GM06990 (cell line): ENCODE measurements at places on chromosomes 7 and 10.

DNA sequence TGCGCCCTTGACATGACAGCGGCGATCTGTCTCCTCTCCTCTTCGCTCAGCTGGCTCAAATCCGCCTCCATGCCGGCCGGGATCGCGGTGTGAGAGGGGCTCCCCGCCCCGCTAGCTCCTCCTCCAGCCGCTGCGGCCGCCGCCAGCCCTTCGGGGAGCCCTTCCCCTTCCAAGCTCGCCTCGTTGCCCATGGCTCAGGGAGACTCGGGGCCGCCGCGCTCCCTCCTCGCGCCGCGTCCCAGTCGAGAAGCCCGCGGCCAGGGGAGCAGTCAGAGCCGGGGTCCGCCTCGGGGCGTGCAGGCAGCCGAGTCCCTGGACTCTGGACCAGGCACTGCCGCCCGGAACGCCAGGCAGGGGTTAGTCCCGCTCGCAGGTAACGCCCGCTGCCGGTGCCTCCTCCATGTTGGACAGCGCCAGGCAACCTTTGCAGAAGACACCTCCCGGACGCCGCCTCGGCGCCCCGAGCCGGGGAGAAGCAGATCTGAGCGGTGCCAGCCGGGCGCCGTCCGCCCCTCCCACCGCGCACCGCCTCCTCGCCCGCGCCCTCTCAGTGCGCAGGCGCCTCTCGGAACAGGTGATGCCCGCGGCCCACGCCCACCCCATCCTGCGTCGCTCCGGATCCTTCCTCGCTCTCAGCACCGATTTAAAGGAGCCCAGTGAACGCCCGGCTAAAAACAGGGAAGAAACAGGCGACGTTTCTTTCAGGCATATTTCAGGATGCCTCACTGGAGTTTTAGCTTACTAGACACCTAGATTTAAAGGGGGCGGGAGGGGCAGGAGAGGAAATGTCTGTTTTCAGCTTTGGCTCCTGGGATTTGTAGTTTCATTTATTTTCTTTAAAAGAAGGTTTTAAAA lies at the start of gene PCLO:
Gene PCLO (minus strand): TSS at position 483 of the 855 bp plus-strand sequence. CDS start 292 bp downstream, at position 191.
- peak; percentile 32 for DNase-seq

GRCh38 chr10:122419876-122420623 lies 34.4 kb upstream of the ARMS2 start:
- DNase-seq: no peak

DNA sequence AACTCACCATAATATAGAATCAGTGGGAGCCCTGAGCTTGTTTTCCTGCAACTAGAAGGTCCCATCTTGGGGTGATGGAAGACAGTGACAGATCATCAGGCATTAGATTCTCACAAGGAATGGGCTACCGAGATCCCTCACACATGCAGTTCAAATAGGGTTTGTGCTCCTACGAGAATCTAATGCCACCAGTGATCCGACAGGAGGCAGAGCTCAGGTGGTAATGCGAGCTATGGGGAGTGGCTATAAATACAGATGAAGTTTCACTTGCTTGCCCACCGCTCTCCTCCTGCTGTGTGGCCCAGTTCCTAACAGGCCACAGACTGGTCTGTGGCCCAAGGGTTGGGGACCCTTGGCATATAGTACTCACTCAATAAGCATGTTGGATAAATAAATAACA lies 93.4 kb downstream of the POU6F2 start:
- DNase-seq: no peak

- DNase-seq: no peak
These were observed 3.8 kb downstream of the KMT2E start for GRCh38 chr7:105017657-105018365.

GRCh38 chr10:90138844-90139243 lies 437.5 kb downstream of the KIF20B start:
- DNase-seq: no peak

- DNase-seq: no peak
These were observed 27.0 kb downstream of the FAM53B start for GRCh38 chr10:124717041-124717757.

DNA sequence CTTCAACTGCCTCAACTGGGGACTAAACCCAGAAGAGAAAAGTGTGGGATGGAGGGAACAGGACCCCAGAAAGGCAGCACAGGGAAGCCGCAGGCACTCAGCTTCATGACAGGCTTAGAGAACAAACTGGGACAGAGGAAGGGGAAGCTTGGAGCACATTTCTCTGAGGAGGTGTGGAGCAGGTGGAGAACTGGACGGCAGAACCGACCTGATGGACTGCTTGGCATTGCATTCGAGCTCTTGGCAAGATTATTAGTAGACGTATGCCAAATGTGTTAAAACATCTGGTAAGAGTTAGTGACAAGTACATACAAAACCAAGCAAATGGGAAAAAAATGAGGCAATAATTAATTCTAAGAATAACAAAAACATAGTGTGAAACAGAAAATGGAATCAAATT lies 335.7 kb downstream of the SFMBT2 start:
- no peak for DNase-seq

DNA sequence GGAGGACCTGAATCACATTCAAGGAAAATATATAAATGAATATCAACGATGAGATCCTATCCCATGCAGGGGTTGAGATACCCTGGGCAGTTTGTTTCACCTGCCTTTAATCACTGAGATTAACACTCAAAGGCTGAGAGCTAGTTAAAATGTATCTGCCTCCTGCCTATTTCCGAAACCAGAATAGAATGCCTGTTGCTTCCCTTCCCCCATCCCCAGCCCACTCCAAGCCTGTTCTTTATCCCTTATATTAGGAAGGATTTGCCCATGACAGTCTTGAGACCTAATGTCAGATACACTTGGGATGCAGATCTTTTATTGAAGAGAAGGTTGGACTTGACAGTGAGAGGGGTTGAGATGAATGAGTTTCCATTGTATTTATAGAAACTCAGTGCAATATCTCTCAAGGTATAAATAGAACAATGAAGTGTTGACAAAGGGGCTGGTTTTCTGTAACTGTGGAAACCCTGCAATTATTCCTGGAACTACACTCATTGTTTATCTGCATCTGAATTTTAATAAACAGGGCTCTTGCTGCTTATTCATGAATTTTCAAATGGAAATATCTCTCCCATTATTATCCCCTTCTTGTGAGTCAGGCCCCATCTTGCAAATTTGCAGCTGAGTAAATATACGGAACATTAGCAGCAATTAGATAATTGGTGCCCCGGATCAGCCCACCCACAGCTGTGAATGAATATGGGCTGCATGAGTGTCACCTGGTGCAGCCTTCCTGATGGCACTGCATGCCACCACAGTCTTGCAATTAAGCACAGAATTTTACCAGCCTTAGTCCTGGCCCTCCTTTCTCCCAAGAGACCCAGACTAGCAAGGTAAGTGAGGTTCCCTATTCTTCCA lies 66.7 kb downstream of the SORCS3 start:
- DNase-seq: no peak

DNA sequence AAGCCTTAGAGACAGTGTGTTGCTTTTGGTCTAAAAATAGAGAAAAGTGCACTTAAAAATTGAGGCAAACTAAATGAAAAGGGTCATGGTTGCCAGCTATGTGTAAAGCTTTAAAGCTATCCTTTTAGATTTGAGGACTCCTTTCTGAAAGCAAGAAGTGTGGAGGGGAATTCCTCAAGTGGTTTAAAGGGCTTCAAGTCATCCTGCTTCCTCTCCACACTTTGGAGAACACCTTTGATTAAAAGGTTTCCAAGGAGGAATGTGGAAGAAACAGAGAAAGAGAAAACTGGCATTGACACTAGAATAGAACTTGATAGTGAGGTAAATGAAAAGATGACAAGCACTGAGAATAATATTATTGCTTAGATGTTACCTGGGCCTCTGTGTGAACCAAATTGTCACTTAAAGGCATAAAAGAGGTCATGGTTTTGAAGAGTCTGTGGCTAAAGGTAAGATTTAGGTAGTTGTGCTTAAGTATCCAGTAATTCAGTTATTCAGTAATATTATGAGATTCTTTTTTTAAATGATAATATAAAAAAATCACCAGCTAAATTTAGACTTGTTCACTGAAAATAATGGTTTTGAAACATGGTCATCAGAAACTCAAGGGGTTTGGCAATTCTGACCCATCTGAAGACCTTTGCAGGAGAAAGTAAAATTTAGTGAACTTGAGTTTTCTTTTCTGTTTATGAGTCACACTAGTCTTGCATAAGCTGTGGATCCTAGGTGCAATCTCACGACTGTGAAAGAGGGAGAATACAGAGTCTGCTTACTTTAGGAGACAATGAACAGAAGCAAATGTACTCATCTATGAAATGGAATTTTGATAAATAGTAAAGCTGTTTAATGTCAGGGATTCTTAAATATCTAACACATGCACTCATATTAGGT lies 466.0 kb downstream of the KIF20B start:
- peak; percentile 48 for DNase-seq

DNA sequence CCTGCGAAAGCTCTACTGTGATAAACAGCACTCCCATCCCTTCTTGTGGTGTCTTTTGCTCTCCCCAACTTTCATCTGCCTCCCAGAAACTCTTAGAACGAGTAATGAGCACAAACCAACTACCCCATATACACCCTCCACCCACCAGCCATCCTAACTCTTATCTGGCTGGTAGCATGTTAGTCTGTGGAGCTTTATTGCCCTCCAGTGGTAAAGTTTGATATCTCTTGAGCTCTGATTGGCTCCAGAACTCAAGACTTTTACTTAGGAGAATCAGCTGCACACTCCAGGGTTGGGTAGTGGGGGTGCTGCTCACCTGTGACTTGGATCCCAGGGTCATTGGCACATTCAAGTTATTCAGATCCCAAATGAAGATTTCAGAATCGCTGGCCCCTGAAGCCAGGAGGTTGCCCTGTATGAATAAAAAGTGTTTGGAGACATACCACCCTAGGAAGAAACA lies 10.9 kb downstream of the SEC31B start:
- no peak for DNase-seq

DNA sequence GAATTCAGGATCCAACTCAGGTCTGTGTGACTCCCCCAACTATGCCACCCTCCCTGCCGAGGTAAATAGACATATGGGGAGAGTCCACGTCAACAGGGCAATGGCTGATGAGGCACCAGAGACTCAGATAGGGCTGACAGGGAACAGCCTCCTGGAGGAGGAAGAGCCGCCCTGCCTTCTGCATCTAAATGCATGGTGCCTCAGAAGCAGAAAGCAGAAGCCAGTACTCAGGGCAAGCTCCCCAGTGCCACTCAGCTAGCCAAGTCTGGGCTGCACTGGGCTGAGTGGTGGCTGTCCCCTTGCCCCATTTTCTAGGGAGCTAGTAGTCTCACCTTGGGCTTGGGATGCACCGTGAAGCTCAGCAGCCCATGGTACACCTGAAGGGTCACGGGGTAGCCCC lies 11.0 kb downstream of the RRP12 start:
- no peak for DNase-seq

GRCh38 chr7:50771120-50772002 lies 11.3 kb downstream of the GRB10 start:
- DNase-seq: no peak

DNA sequence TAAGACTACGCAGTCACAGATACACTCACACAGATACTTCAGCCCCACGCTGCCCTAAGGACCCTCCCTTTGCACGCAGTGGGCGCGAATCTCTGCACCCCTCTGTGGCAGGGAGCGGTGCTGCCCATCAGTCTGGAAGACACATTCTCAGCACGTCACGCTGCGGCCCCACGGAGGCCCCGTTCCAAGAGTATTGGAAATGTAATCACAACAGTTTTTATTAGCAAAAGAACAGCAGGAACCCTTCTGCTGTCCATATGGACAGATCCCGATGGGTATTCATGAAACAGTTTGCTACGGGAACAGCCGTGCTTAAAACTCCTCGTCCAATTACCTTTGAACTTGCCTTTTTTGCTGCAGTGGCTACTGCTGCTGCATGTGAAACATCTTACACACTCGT lies 131.0 kb downstream of the RPS24 start:
- no peak for DNase-seq

- no peak for DNase-seq
These were observed 66.9 kb upstream of the SLC25A13 start for GRCh38 chr7:96388620-96389383.

GRCh38 chr10:34139559-34139958 lies 675.5 kb downstream of the PARD3 start:
- DNase-seq: no peak

- no peak for DNase-seq
These were observed 245.2 kb upstream of the PRSS58 start for GRCh38 chr7:142503036-142503435.

GRCh38 chr10:13054844-13055243 lies 45.1 kb upstream of the OPTN start:
- no peak for DNase-seq
